Skin of body (tissue), 3 donors: ENCODE measurements at places on chromosomes 12 and 14. TPM values are rescaled to one million over a fixed set of nuclear protein-coding genes. Genes with fewer than 3 reads are reported as not detected.
A peak's percentile ranks its signal among the peaks of the same experiment; 100 is the strongest.

Gene TAPBPL
- total RNA-seq: 8.3 TPM

Gene DEGS2
- 7.4 TPM for total RNA-seq

Gene TMEM119
- total RNA-seq: 61.1 TPM

Gene CLEC9A
- 0.99 TPM for total RNA-seq

Gene IAPP
- not detected for total RNA-seq

Gene TAS2R42
- total RNA-seq: not detected

Gene IL31
- not detected for total RNA-seq

Gene KRT77
- total RNA-seq: 110 TPM

Gene EIF2S3B
- total RNA-seq: 0.99 TPM

- no peak for DNase-seq
These were observed 2.7 kb upstream of the CLECL1 start for GRCh38 chr12:9735601-9736000.

DNA sequence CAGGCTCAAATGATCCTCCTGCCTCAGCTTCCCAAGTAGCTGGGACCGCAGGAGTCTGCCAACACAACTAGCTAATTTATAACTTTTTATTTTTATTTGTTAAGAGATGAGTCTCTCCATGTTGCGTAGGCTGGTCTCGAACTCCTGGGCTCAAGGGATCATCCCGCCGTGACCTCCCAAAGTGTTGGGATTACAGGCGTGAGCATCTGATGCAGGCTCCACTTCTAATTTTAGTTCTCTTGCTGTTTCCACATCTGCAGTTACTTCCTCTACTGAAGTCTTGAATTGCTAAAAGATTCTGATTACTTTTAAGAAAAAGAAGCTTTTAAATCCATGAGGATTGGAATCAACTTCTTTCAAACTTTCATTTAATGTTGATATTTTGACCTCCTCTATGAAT is 13.4 kb upstream of the SNX6 start:
- no peak for DNase-seq

GRCh38 chr12:21725731-21726130 is 48.8 kb downstream of the KCNJ8 start:
- no peak for DNase-seq

DNA sequence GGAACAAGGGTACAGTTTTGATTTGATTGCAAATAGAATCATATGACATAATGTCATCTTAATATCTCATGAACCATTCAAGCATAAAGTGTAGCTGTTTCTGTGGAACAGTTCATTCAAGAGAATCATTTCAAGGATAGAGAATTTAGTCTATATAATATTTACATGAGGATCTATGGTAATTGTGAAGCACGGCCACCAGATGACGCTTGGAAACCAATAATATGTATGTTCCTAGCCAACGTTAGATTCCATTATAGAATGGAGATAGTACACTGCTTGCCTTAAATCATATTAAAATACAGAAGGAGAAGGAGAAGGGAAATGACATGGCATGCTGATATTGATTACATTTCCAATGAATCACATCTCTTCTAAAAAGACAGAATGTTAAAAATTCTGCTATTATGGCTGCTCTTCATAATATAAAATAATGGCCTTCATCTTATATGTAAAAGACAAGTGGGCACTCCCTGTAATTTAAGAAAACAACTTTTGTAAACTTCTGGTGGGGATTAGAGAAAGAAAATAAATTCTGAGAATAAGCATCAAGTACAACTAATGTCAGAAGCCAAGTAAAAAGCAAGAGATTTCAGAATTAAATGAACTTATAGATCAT is 351.0 kb downstream of the NAV3 start:
- DNase-seq: peak; percentile 14

DNA sequence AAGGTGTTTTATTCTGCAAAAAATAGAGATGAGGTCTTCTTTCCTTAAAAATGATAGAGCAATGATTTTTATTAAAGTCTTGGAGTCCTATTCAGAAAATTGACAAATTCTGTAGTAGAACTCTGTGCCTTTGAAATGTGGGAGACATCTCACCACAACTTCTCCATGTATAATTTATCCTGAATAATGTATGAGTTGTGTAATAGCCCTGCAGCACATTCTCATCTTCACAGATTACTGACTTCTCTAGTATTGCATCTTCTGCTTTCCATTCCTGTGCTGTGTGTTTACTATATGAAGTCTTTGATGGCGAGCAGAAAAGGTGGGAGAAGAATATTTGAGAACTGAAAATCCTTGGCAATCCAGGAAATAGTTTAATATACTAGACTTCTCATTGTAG is 255.6 kb downstream of the TTC6 start:
- DNase-seq: no peak

DNA sequence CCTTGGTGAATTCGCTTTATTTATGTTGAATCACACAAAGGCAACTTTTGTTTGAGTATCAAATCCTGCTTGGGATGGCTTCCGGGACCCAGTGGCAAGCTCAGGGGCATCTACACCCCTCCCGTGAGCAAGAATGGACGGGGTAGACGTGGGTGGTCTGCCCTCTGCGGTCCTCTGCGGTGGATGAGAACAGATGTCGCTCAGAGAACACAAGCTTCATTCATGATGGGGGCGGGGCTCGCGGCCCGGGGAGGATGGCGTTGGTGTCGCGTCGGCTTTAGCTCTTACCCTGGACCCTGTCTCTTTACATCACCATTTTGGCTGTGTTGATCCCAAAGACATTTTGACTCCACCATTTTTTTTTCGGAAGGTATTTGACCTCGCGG is 158.5 kb upstream of the RTL1 start:
- no peak for DNase-seq

GRCh38 chr14:92437729-92438285 is 75.8 kb upstream of the RIN3 start:
- DNase-seq: no peak

GRCh38 chr14:96062010-96062409 is 22.8 kb downstream of the C14orf132 start:
- no peak for DNase-seq
